ENCODE measurements at places on chromosomes 7 and 10.

DNA sequence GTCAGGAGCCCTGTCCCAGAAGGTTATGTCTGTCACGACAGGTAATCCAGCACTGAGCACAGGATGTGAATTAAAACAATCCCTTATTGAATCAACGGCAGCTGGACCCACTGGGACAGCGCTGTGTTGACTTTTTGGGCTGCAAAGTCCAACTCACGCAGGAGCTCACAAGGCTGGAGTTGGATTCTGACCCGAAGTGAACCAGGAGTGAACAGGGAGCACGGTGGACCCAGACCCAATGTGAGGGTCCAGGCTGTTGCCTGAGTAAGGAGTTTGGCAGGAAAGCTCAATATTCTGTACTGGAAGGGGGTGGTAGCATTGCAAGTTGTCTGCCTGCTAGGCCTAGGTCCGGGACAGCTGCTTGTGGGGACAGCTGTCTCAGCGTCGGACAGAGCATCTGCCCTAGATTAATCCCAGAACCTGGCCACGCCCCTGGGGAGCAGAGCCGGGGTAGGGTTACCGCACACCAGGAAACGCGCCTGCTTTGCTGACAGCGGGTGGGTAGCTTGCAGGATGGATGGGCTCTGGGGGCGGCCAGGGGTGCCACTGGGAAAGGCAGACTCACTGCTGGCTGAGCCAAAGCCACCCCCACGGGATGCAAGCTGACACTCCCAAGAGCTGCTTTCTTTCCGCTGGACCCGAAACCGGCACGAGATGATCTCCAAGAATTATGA lies 24.0 kb downstream of the COL26A1 start:
- no peak for DNase-seq

DNA sequence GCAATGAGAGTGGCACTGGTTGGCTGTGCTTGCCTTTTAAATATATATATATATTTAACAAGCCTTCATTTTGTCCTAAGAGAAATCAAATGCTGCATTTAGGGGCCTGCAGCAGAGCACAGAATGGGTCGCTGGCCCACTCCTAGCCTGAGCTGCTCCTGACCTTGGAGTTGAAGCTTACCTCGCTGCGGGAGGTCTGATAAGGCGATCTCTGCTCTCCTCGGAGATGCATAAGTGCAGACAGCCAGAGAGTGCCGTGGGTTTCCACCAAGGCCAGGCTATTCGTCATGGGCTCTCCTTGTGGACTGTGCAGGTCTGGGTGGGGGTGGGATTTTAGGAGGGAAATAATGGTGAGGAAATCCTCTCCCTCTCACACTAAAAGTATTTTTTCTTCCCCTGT lies 99.5 kb upstream of the IKZF1 start:
- DNase-seq, result no peak

GRCh38 chr7:2657208-2657607 lies 25.4 kb downstream of the TTYH3 start:
- DNase-seq, result no peak

DNA sequence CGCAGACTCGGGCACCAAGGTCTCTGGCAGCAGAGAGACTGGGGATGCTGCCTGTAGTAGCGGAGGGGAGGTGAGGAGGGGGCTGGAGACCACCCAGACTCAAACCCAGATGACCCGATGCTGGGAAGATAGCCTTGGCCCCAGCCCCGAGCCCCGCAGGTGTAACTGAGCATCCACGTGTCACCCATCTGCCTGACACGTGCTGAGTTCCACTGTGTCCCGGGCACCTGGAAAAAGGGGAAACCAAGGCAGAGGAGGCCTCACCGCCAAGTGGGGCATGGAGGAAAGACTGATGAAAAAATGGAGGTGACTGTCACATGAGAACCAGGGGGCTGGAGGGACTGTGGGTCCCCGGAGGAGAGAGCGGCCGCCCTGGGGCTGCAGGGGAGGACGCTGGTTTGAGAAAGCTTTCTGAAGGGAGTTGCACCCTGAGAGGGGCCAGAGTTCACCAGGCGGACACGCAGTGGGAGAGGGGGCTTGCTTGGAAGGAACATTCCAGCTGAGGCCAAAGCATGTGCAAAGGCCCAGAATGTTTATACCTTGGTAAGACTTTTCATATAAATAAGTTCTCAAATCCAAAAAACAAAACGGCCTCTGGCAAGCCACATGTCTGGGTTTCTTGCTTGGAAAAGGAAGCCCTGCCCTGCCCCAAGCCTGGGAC lies 27.4 kb upstream of the ELN start:
- DNase-seq, result no peak

DNA sequence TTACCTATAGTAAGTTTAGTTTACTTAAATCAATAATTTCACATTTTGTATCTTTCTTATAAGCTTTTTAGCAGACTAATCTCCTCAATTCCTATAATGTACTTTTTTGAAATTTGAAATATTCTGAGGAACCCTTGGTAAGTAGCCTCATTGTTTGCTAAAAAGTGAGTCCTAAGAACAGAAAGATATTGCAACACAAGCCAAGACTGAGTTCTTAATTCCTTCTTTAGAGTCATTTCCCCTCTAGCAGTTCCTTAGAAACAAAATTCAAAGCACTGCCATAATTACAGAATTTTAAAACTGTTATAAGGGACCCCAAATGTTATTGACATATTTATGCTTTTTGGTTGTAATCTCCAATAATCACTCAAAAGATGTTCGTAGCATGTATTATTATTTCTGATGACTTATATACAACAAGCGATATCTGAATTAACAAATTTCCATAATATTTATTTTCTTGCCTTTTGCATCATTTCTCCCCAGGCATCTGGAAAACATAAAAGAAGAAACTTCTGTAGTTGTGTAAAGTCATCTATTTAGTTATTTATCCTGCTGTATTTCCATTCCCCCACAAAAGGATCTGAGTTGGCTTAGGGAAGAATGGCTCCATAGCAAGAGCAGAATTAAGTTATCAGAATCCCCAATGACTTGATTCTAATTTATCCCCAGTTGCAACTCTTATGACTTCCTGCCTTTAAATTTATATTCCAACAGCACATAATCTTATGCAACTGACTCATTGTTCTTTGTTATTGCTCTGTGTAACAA lies 67.8 kb downstream of the TMEM26 start:
- no peak for DNase-seq

DNA sequence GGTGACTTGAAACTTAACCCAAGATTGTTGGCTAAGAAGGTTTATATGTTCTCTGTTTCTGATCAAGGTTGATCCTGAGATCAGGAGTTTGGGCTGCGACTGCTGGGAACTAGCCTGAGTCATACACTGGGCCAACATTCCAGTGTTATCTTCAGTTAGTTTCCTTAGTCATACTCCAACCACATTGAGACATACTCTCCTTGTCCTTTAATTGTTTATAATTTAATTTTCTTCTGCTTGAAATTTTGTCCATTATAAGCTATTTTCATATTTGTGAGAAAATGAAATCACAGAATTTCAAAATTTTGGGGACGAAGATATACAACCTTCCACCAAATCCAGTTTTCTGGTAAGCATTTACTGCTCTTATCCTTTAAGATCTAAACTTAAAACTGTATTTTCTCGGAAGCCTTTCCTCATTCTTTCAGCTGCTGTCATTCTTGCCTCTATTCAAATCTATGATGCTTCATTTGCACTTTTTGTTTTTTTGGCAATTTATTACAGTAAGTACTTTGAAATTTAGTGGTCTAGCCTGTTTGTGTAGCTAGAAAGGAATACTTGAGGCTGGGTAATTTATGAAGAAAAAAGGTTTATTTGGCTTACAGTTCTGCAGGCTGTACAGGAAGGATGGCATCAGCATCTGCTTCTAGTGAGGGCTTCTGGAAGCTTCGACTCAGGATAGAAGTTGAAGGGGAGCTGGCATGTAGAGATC lies 63.4 kb upstream of the POT1 start:
- no peak for DNase-seq

All from NCI-H1930 (cell line).